ENCODE measurements at places on chromosomes 6 and 20.

- DNase-seq, result no peak
Observed at GRCh38 chr6:131645846-131646245, 8.7 kb downstream of the ENPP3 start.

- DNase-seq, result no peak
Observed at GRCh38 chr6:105181981-105182515, 2.2 kb upstream of the POPDC3 start.

- no peak for DNase-seq
Observed at GRCh38 chr6:127816643-127817042, 84.2 kb downstream of the THEMIS start.

DNA sequence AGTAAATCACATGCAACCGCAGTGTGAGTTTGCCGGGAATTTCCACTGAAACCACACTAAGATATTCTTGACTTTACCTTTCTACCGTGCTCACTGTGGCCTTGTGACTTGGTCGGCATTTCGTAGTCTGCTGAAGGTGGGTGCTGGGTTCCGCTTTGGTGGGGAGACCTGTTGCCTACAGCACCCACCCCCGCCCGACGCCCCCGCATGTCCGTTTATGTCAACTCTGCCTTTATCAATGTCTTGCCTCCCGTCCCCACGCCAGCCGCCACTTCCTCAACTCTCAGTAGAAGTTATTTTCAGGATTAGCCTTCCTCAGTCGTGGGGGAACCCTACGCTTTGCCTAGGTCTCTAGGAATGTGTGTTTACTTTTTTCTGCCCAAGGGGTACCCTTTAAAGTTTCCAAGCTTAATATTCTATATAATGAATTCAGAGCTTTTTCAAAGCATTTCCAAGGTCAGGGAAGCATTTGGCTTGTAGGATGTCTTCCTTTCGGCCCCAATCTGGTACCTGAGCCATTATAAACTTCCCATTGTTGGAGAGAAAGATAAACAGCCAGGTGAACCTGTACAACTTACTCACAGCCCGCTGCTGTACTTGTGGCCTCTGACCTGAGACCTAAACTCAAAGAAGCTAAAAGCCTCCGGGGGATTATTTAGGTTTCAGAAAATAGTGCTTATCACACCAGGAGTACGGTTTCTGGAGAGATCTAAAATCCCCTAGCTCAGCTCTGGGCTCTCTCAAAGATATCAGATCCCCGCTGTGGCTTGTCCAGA, 54.2 kb downstream of the TBC1D7 start:
- DNase-seq, result peak; percentile 34

DNA sequence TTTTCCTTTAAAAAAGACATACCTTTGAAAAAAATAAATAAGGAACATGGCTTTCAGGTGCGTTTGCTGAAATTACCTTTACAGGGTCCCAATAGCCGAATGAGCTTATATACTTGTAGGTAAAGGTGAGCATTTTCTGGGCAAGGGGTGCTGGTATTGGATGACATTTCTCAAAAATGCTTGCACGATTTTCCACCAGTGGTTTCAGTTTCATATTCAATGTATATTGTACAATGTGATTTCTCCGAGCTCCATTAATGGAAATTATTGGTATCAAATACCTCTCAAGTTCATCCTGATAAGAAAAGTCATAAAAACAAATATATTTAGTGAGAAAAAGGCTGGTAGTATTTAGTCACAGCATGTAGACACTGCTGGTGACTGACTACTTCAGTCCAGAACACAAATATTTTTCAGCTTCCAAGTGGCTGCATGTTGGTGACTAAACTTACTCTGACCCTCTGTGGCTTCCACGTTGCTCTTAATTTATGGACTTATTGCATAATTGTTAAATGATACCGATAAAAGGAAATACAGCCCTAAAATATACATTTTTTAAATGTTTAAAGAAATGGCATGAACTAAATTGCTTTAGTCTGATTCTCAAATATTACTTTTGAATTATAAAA, 32.9 kb upstream of the ZBTB24 start:
- DNase-seq, result no peak

- DNase-seq, result no peak
Observed at GRCh38 chr20:51648571-51648947, 106.0 kb upstream of the NFATC2 start.

- no peak for DNase-seq
Observed at GRCh38 chr6:37372116-37372515, 18.3 kb downstream of the RNF8 start.

DNA sequence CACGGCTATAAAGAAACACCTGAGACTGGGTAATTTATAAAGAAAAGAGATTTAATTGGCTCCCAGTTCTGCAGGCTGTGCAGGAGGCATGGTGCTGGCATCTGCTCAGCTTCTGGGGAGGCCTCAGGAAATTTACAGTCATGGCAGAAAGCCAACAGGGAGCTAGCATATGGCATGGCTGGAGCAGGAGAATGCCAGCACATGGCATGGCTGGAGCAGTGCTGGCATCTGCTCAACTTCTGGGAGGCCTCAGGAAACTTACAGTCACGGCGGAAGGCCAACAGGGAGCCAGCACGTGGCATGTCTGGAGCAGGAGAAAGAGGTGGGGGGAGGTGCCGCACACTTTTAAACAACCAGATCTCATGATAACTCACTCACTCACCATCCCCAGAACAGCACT, 32.5 kb upstream of the DACT2 start:
- DNase-seq, result no peak

GRCh38 chr6:150280703-150281102, 88.1 kb upstream of the IYD start:
- DNase-seq, result no peak

GRCh38 chr6:20949138-20949537, 414.9 kb downstream of the CDKAL1 start:
- DNase-seq, result no peak

- no peak for DNase-seq
Observed at GRCh38 chr6:86192123-86192522, 549.4 kb upstream of the SYNCRIP start.

DNA sequence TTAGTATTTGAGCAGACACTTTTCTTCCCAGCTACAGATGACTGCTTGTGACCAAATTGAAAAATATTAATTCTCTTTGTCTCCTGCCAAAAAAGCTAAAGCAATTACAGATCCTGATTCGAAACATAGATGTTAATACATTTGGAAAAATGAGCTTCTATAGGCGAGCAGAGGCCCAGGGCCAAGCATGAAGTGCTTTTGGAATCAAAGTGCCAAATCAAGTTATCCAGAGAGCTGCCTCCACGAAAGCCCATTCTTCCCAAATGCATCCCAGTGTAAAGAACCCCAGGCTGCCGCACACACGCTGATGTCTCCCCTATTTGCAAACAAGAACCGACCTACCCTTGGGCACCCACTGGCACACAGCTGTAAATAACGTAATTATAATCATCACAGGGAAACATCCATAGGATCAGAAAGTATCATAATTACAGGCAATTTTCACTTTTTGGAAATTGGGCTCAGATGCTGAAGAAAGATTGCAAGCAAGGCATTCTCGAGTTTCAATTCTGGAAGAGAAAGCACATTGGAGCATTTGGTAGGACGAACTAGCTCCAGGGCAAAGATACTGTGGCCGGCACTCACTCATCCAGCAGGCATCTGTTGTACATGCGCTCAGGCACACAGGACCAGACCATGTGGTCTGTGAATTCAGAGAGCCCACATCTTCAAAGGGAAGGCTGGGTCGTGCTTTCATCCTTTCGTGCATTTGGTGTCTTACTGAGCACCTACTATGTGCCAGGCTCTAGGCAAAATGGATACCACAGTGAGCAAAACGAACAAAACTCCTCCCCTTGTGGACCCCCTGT, 45.9 kb downstream of the BMP7 start:
- no peak for DNase-seq

DNA sequence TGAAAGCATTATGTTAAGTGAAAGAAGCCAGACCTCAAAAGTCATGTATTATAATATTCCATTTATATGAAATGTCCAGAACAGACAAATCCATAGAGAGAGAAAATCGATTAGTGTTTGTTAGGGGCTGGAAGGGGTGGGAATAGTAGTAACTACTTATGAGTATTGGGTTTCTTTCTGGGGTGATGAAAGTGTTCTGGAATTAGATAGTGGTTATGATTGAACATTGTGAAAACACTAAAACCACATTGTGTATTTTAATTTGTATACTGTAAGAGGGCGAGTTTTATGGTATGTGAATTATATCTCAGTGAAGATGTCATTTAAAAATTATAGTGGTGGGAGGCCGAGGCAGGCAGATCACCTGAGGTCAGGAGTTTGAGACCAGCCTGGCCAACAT, 52.0 kb upstream of the KIF13A start:
- DNase-seq, result no peak

GRCh38 chr6:17648745-17649144, 48.6 kb downstream of the FAM8A1 start:
- no peak for DNase-seq

DNA sequence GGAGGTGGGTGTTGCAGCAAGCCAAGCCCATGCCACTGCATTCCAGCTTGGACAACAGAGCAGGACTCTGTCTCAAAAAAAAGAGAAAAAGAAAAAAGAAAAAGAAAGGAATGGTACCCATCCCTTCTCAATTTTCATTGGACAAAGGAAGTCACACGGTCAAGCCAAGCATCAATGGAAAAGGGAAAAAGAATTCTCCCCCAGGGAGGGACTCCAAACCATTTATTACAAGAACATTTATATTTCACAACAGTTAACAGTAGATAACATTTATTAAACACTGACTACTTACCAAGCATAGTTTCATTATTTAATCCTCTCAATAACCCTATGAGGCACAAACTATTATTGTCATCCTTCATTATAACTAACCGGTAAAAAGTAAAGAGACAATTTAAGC, 6.6 kb upstream of the KIF13A start:
- no peak for DNase-seq

DNA sequence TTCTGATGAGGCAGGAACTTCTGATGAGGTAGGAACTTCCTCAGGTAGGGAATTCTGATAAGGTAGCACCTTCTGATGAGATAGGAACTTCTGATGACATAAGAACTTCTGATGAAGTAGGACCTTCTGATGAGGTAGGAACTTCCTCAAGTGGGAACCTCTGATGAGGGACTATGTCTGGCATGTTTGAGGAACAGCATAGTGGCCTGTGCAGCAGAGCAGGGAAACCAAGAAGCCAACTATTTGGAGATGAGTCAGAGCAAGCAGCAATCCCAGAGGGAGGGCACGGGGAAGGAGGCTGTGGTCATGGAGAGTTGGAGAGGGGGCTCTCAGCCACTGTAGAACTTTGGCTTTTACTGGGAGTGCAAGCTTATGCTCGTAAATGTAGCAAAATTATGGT, 132.4 kb downstream of the CFAP61 start:
- no peak for DNase-seq

DNA sequence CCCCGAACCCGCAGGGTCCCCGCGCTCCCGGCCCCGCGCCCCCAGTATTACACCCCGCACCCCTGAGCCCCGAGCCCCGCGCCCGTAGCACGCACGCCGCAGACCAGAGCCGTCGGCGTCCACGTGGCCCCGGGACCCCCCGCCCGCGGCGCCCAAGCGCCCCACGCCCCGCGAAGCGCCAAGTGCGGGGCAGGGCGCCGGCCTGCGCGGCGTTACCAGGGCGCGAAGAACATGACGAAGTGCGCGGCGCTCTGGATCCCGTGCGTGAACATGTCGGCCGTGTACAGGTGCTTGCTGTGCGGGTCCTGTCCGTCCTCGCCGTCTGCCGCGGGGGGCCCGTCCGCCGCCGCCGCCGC, 312 bp downstream of the TXNDC5 start:
- no peak for DNase-seq

- no peak for DNase-seq
Observed at GRCh38 chr6:53666271-53666626, 693 bp upstream of the KLHL31 start.

DNA sequence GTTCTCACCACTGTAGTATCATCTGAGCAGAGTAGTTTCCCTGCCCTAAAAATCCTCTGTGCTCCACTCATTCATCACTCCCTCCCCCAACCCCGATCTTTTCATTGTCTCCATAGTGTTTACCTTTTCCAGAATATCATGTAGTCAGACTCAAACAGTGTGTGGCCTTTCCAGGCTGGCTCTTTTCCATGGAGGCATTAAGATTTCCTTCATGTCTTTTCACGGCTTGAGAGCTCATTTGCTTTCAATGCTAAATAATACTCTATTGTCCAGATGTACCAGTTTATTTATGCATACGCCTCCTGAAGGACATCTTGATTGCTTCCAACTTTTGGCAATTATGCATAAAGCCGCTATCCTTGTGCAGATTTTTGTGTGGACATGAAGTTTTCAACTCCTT, 235.8 kb downstream of the PHACTR1 start:
- DNase-seq, result no peak

GRCh38 chr20:59032713-59033059, 551 bp upstream of the ATP5F1E start:
- no peak for DNase-seq

GRCh38 chr6:33077908-33078307, 2.1 kb downstream of the HLA-DPB1 start:
- DNase-seq, result no peak

- DNase-seq, result no peak
Observed at GRCh38 chr20:22623211-22623610, 38.8 kb upstream of the FOXA2 start.

DNA sequence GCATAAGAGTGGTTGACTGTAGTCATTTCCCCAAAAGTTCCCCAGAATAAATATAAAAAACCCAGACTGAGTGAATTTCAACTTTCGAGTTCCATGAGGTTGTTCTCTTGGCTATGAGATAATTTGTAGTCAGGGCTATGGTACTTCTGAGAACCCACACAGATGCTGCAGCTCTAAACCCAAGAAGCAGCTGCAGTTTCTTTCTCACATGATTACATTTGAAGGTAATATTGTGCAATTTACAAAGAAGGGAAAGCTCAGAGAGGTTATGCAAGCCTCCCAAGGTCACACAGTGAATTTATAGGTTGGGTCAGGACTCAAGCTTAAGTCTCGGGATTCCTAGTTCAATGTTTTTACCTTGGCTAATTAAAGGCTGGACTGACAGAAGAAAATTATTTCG, 29.7 kb upstream of the CD93 start:
- DNase-seq, result no peak

GRCh38 chr6:6793388-6794250, 205.1 kb downstream of the LY86 start:
- DNase-seq, result no peak

DNA sequence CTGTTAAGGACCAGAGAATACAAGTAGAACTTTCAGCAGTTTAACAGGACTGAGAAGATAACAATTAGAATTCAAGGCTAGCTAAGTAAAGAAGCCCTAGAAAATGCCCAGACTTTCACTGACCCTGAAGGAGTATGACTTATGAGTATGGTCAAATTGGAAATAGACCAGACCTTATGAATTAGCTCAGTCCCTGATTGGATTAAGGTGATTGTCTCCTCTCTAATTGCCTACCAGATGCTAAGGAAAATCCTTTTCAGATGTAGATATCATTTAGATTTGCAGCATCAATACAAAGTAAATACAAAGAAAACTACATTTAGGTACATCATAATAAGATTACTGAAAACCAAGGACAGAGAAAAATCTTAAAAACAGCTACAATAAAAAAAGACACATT, 58.9 kb downstream of the CNR1 start:
- DNase-seq, result no peak

GRCh38 chr6:53312355-53312754, 36.4 kb downstream of the ELOVL5 start:
- DNase-seq, result no peak

Measured in stimulated activated CD8-positive, alpha-beta memory T cell treated with anti-CD3 and anti-CD28 coated beads, Interleukin-2, amount 100 ng/mL, for 1 hour (primary cell).